ENCODE measurements at places on chromosomes 12 and 14.

DNA sequence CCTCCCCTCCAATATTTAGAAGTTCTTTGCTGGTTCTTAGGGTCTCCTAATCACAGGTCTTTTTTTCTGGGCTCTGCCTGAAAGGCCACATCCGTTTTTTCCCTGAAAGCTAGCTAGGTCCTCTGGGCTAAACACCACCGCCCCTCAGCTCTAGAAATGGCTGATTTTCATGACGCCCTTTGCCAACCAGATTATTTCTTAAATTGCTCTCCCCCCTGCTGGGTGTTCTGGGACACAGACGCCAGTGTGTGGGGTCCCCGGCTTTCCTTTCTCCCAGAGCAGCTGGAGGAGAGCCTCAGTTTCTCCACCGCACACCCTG, 45.3 kb upstream of the ATP23 start:
- no peak for DNase-seq

DNA sequence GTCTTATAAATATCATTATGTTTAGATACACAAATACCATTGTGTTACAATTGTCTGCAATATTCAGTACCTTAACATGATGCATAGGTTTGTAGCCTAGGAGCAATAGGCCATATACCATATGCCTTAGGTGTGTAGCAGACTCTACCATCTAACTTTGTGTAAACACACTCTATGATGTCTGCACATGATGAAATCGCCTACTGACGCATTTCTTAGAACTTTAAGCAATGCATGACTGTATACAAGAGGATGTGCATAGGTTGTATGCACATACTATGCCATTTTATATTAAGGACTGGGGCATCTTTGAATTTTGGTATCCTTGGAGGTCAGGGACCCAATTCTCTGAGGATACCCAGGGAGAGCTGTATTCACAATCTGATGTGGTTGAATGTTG, 10.1 kb upstream of the BTG1 start:
- no peak for DNase-seq

- no peak for DNase-seq
Measured at GRCh38 chr14:66003082-66003730, 483.0 kb upstream of the CCDC196 start.

DNA sequence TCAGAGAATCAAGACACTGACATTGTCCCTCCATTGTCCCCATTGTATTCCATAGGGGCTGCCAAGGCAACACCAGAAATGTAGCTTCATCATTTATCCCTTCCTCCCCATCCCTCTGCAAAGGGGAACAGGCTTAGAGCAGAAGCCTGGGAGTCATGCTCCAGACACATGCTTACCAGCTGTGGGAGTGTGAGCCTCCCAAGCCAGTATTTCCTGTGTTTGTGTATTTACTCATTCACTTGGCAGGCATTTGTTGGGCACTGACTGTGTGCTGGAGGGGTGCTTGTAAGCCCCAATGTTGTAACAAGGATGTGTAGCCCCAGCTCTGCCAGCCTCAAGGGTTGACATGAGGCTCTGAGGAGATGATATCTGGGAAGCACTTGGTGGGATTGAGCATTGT, 46.0 kb upstream of the TCL1A start:
- no peak for DNase-seq

DNA sequence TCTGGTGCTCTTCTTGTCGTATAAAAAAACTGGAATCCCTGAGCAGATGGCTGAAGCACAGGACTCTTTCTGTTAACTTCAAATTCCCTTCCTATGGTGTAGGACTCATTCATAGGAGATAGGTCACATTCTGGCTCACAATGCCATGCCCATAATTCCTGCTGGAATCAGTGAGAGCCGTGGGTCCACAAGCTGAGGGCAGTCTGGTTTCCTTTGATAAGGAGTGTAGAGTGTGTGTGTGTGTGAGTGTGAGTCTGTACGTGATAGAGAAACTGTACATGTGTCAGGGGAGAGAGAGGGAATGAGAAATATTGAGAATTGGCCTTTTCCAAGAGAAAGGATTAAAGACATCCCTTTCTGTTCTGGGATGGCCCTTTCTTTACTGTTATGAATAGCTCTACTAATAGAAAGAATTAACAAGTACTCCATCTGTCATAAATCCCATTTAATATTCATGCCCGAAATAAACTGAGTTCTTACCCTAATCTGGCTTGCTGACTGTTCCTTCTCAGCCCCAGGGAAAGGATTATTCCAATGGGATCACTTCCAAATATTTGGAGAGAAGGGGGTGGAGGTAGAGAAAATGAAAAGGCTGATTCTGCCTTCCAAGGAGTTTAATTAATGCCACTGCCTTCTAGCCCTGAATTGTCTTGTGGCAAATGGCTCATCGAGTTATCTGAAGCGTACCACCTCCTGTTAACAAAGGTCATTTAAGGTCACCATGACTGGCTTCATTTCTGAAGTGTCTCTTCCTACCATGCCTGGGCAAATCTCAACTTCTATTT, 79.0 kb downstream of the TMX1 start:
- DNase-seq: peak; percentile 30

- DNase-seq: no peak
Measured at GRCh38 chr14:103692871-103693270, 22.4 kb downstream of the XRCC3 start.

GRCh38 chr14:49786315-49786714, 18.4 kb downstream of the KLHDC2 start:
- no peak for DNase-seq

DNA sequence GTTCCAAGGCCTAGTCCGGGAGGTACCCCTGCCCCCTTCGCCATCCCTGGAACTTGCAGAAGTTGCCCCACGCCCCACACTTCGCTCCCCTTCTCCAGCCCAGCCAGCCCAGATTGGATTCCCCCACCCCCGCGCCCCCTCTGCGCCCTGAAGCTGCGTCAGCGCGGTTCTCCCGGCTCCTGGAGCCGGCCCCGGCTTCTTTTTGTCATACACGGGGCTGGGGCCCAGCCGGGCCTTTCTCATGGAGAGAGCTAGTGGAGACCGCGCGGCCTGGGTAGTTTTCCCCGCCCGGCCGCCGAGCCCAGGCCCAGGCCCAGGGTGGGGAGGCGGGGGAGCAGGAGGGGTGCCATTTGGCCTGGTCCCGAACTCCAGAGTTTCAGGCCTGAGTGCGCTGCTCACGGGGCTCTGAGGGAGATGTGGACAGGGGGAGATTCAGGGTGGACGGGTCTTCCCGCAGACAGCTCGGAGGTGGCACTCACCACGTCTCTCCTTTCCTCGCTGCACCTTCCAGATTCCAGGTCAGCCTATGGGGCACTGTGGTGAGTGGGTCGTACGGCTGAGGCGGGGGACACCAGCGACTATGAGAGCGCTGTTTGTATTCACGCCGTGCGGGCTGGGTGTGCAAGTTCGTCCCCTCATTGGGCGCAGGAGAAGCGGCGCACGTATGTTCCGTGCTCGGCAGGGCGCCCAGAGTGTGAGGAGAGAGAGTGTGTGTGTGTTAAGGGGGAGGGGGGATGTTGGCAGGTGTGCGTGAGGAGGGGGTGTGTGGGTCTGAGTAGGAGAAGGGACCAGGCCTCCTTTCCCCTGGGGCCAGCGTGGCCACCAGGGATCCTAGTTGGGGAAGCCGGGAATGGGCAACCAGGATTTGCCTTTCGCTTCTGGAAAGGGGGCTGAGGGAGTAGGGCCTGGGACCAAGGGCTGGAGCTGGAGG, 785 bp upstream of the LHX5 start:
- DNase-seq: no peak

DNA sequence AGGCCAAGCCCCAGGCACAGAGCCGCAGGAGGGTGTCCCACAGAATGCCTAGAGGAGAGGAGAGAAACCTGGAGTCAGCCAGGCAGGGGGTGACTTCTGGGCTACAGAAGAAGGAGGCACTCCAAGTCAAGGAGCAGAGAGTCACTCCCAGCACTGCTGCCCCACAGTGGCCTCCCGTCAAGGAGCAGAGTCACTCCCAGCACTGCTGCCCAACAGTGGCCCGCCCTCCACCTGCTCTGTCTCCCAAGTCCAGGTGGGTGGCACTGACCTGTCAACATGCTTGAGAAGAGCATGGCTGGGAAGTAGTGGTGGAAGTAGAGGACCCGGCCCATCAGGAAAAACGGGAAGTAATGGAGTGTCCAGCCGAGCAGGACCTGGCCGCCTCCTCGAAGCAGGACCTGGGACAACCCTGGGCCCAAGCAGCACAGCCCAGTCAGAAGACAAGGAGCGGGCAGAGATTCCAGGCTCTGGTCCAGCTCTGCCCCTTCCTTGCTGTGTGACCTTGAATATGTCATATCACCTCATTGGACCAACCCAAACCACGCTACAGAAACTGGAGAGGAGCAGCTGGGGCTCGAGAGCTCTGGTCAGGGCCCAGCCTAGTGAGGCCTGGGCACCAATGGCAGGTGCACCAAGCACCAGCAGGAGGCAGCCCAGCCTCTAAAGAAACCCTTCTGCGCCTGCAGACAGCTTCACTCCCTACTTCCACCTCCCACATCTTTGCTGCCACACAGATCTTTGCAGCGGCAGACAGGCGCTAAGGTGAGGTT, 7.6 kb upstream of the NGB start:
- no peak for DNase-seq

DNA sequence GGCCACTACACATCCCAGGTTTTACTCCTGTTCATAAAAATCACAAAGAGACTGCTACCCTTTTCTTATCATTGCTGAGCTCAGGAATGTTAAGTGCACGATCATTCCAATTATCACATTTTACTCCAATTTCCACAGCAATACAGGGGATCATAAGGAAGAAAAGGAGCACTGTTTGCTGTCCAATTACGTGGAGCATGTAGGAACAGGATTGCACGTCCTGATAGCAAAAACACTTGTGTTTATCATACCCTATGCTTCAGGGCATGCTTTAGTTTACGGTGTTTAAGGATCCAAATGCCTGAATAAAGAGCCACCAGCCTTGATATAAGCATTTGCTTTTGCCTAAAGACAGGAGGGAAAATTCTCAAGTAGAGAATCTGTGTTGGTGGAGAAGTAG, 155.4 kb upstream of the EGLN3 start:
- DNase-seq: no peak

- no peak for DNase-seq
Measured at GRCh38 chr14:104872469-104873341, 7.6 kb downstream of the CEP170B start.

DNA sequence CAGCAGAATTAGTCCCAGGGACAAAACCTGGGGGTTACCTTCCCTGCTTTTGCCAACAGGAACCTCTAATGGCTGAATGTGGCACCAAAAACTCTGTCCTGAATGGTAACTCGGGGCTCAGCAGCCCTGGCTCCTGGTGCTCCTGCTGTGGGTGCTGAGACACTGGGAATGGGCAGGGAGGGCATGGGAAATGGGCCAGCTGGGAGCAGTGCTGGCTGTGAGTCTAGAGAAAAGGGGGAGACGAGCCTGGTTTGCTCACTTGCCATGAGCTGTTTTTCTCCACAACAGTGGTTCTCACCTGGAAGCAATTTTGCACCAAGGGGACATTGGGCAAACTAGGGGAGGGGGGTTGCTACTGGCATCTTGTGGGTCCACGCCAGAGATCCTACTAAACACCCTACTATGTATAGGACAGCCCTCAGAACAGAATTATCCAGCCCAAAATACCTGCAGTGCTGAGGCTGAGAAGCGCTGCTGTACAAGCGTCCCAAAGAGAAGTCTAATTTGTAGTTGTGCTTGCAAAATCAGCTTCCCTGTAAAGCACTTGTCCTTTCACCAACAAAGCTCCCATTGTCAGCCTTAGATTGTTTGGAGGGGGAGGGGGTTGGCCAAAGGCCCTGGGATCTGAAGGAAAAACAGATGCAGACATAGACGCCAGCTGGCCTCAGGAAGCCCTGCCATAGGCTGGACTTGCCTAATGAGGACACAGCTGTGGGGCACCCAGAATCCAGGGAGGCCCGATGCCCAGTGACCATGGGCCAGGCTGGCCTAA, 3.6 kb downstream of the LRRC74A start:
- DNase-seq: no peak

- no peak for DNase-seq
Measured at GRCh38 chr14:105120056-105120455, 48.5 kb downstream of the JAG2 start.

DNA sequence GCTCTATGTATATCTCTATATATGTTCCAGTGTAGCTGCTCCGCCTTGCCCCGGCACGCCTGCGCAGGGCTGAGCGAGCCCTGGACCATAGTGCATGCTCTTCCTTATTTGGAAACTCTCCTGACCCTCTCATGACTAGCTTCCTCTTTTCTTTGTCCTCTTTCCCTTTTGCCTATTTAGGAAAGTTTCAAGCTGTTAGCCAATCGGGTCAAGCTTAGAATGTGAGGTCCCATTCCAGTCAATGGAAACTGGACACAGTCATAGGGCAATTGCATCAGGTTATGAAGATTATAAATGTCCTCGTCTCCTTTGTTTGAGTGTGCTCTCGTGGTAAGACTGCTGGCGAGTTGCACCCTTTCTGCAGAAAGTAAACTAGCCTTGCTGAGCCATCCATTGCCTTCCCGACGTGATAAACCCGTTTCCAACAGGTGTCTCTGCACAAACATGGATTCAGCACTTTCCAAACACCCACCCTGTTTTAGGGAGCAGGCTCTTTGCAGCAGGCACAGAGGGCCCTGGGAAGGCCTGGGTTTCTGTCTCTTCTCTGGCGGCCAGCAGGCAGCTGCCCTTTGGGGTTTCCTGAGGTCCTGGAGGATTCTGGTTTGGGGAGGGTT, 30.9 kb downstream of the CCDC92 start:
- DNase-seq: peak; percentile 20

DNA sequence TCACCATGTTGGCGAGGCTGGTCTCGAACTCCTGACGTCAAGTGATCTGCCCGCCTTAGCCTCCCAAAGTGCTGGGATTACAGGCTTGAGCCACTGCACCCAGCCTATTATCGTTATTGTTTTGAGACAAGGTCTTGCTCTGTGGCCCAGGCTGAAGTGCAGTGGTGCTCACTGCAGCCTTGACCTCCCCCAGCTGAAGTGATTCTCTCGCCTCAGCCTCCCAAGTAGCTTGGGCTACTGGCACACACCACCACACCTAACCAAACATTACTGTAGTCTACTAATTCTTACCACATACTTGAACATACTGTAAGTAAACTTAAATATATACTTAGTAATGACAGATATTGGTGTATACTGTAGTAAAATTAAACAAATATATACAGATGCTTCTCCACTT, 4.5 kb upstream of the CDCA4 start:
- no peak for DNase-seq

DNA sequence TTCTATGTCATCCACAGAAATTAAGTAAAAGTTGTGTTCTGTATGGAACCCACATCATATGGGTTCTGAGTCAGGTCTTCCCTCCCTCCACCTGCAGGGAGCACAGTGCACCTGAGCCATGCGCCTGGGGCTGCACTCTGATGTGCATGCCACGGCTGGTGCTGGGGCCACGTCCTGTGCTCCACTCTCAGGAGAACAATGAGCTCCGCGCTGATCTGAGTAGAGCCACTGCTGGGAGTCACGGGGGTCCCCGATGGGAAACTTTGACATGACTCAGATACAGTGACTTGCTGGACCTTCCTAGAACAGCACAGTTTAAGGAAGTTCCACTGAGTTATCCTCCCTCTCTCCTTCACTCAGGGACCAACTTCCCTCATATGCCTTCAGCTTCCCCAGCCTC, 683.4 kb downstream of the TMEM121 start:
- no peak for DNase-seq

- DNase-seq: no peak
Measured at GRCh38 chr12:59446116-59446515, 149.7 kb upstream of the SLC16A7 start.

Measured in OCI-M1 (cell line).